NCI-H1092 (cell line): ENCODE measurements at places on chromosomes 16 and 17.

DNA sequence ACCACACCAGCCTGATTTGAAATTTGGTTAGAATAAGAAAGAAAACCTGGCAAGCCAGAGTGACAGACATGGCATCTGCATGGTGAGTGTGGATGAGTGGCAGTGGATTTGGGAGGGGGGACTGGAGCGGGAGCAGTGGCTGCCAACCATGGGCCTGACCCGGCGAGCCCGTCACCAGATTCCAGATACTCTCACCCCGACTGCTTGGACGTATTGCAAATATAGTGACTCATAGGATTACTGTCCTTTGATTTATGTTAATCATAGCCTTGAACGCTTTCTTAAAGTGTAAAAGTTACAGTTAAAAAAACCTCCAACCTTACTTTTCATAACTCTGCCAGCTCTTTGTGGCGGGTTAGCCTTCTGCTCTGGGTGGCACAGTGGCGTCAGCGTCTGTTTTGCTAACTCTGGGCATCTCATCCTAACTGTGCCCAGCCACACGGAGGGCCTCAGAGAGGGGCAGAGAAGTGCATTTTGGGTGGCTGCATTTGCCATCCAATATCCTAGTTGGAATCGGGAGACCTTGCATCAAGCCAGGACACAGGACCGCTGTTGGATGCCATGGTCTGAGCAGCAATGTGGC lies 26.8 kb upstream of the FOXK2 start:
- DNase-seq: no peak

- DNase-seq: no peak
These were observed 29.3 kb downstream of the MAPT start for GRCh38 chr17:45923511-45924268.

DNA sequence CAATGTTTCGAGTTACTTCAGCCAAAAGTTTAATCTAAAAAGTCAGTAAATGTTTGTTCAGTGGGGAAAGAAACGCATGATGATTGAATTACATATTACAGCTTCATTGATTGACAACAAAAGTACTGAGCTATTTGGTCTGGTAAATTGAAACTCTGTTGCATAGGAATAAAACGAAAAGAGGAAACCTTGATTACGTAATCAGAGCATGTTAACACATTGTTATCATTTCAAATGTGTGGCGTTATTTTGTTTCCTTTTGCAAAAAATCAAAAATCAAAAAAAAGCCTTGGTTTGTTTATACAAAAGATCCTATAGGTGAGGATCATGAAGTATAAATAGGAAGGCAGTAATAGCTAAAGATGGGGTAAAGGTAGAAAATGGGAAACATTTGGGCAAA lies 19.5 kb upstream of the CA10 start:
- DNase-seq: no peak

- DNase-seq: no peak
These were observed at the start of gene SDK2 for GRCh38 chr17:73644145-73645049. SDK2 (minus strand) TSS chr17:73644445; CDS start chr17:73644088, 357 bp downstream.

GRCh38 chr17:79046916-79047280 lies 22.9 kb downstream of the C1QTNF1 start:
- DNase-seq: no peak

- no peak for DNase-seq
These were observed 262.4 kb upstream of the PSMD7 start for GRCh38 chr16:74034200-74034599.

- no peak for DNase-seq
These were observed 28.9 kb downstream of the LITAF start for GRCh38 chr16:11557801-11558200.

GRCh38 chr16:88281858-88282563 lies 100.7 kb upstream of the ZNF469 start:
- no peak for DNase-seq

GRCh38 chr17:82272495-82273326 lies 789 bp downstream of the CSNK1D start:
- DNase-seq: peak; percentile 44

- no peak for DNase-seq
These were observed 644 bp upstream of the ARL2BP start for GRCh38 chr16:57244463-57244766.

DNA sequence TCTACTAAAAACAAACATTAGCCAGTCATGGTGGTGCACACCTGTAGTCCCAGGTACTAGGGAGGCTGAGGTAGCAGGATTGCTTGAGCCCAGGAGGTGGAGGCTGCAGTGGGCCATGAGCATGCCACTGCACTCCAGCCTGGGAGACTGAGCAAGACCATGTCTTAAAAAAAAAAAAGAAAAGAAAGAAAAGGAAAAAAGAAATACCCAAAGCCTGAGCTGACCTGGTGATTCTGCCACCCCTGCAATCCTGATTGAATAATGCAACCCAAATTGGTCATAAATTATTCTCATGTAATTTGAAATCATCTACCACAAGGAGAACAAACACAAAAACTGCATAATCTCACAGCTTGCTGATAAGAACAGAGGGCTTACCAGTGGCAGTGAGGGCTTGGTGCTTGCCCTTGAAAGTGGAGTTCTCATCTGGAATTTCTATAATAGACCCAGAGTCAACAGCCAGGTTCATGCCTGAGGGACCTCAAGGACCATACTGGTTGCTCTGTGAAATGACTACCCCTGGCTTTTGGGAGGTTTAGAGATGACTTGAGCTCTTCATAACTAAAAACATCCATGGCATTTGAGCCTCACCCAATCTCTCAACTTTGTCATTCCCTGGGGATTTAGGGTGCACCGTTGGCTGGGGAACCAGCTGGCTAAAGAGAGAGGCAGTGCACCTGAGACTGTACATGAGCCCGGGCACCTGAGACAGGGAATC lies 35.4 kb upstream of the TMC5 start:
- DNase-seq: peak; percentile 25

DNA sequence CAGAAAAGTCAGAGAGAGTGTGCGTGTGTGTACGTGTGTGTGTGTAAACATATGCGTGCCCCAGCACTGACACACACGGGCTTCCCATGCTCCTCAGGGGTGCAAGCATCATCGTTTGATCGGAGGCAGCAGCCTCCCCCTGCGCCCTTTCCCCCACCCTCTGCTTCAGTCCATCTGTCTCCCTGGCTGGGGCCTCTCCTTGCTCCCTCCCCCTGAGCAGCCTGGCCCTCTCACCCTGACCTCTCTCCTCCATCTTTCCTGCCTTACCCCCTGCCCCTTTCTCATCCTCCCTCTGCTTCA lies 4.4 kb downstream of the STX1B start:
- DNase-seq: no peak
